Endothelial cell of umbilical vein (primary cell): ENCODE measurements at places on chromosomes 3 and 15. TPM values are rescaled to one million over a fixed set of nuclear protein-coding genes. Genes with fewer than 3 reads are reported as not detected.

The COMMD2 gene
- 10.7 and 18.3 TPM in 2 replicates for polyA plus RNA-seq

The PROS1 gene
- 2.5 and 2.6 TPM in 2 replicates for polyA plus RNA-seq

The PLA2G4D gene
- not detected in 2 replicates for polyA plus RNA-seq

The A4GNT gene
- not detected in 2 replicates for polyA plus RNA-seq

The MESD gene
- 10.2 and 12.8 TPM in 2 replicates for polyA plus RNA-seq

The HES1 gene
- polyA plus RNA-seq, result 107 and 210 TPM in 2 replicates

DNA sequence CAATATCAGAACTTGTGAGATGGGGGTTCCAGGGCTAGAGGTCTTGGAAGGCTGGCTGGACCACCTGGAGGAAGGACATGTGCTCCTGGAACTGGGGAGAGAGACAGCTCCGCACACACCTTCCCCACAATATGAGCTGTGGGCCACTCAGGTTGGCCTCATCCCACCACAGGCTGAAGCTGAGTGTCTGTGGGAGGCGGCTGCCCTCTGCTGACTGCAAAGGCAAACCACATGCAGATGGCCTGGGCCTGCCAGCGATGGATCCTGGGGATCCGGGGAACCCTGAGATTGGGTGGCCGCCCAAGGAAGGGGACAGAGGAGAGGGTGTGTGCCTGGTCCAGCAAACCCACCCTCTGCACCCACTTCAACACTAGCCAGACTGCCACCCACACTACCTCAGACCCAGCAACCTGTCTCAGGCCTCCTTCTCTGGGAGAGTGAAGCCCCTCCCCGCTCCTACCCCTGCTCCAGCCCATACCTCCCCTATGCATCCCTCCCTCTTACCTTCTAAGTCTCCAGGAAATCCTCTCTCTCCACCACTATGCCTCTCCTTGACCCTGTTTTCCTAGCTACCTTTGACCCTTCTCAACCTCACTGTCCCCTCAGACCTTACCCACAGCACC lies 44.8 kb downstream of the CYP11A1 start:
- peak; percentile 49 for DNase-seq

- peak; percentile 48 for DNase-seq
Observed at GRCh38 chr15:77634266-77634962, 1.7 kb upstream of the LINGO1 start.

- DNase-seq, result no peak
Observed at GRCh38 chr3:130626049-130626448, 109.1 kb downstream of the COL6A6 start.

DNA sequence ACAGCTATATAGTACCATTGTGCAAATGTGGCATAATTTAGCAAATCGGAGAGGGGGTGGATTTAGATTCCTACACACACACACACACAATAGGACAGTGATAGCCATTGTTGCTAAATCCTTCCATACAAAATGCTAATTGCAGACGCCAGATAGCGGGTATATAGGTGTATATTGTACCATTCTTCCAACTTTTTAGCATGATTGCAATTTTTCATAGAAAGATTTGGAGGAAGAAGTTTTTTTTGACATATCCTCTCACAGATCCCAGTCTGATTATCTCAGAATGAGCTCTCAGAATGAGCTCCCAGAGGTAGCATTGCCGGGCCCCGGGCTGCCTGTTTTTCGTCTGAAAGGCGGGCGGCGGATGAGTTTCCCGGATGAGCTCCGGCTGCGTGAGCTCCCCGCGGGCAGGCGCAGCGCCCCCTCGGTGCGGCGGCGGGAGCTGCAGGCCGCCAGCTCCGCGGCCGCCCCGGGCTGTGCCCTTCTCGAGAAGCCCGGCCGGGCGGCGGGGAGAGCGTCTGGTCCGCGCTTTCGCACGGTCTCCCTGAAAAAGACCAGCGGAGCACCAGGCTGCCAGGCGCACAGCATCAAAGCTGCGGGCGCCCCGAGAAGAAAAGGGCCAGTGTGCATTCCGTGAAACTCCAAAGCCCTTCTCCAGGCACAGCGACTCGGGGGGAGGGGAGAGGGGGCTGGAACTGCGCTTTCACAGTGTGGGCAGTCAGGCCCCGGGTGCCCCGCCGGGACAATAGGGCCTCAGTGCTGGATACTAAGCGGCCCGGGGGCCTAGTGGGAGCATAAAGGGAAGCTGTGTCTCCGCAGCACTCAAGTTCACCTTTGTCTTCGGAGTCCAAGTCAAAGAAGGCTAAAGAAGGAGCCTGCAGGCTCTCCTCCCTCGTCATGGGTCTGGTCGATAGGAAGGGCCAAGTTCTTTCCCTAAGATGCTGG lies 12.0 kb upstream of the SHC4 start:
- peak; percentile 79 for DNase-seq

DNA sequence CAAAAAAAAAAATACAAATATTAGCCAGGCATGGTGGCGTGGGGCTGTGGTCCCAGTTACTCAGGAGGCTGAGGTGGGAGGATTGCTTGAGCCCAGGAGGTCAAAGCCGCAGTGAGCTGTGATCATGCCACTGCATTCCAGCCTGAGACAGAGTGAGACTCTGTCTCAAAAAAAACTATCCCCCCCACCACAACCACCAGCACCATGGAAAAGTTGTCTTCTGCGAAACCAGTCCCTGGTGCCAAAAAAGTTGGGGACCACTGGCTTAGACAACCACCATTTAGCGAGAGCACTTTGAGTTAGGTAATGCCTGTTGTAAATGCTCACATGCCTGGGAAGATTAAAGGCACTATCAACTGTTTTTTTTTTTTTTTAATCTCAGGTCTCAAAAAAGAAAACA lies 15.4 kb downstream of the ARHGAP31 start:
- no peak for DNase-seq

DNA sequence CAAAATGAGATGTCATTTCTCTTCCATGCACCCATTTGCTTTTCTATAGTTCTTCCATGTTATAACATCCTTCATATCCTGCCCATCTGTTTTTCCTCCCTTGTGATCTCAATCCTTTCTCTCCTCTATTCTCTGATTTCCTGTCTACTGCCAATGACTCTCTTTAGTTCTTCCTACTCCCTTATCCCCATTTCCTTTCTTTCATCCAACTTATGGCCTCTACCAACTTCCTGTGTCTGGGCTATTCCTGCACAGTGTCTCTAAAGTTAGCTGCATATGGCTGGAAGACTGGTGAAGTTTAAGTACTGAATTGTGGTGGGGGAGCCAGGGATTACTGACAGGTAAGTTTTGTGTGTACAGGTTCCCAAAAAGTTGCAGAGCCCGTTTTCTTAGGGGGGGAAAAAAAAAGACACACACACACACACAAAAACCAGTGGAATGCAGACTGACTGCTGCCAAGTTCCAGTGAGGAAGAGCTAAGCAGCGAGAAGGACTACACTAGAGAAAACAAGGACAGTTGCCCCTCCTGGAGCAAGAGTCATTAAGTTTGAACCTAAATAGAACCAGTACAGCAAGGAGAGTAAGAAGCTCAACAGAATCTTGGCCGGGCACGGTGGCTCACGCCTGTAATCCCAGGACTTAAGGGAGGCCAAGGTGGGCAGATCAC lies 28.8 kb downstream of the XRN1 start:
- DNase-seq, result peak; percentile 59

DNA sequence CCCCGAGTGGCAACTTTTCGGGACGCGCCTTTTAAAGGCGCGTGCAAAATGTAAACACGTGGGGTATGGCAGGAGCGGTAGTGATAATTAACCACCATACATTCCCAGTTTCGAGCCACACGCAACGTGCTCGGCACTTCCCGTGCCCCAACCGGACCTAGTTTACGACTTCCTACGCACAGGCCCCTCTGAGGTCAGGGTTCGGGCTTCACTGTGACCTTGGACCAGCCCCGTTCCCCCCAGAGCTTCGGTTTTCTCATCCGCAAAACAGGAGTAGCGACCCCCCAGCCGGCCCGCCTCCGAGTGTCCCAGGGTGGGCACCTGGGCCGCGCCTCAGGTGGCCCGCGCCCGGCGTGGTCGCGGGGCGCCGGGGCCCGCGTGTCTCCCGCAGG lies 451 bp downstream of the CHCHD4 start:
- DNase-seq, result no peak

DNA sequence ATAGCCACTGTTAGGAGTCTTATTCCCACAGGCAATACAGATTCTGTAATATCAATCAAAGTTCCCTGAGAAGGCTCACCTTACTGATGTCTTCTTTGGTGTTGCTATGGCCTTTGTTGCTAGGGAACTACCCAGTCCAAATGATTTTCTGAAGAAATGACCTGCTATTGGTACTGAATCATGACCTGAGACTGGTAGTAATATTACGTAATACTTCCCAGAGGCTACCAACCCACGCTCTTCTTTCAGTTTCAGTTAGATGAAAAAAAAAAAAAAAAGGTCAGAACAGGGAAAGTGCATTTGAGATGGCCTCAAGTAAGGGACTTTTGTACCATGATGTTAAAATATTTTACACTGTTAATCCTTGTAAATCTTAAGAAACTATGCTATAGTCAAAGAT lies 1092.5 kb upstream of the EPHA6 start:
- DNase-seq, result no peak

- DNase-seq, result no peak
Observed at GRCh38 chr3:126117786-126118185, 33.9 kb upstream of the SLC41A3 start.

GRCh38 chr3:121064121-121064520 lies 156.1 kb downstream of the STXBP5L start:
- no peak for DNase-seq

GRCh38 chr3:193372783-193373182 lies 5.8 kb downstream of the ATP13A5 start:
- no peak for DNase-seq

GRCh38 chr3:144821583-144821982 lies 850.0 kb downstream of the DIPK2A start:
- DNase-seq, result no peak

DNA sequence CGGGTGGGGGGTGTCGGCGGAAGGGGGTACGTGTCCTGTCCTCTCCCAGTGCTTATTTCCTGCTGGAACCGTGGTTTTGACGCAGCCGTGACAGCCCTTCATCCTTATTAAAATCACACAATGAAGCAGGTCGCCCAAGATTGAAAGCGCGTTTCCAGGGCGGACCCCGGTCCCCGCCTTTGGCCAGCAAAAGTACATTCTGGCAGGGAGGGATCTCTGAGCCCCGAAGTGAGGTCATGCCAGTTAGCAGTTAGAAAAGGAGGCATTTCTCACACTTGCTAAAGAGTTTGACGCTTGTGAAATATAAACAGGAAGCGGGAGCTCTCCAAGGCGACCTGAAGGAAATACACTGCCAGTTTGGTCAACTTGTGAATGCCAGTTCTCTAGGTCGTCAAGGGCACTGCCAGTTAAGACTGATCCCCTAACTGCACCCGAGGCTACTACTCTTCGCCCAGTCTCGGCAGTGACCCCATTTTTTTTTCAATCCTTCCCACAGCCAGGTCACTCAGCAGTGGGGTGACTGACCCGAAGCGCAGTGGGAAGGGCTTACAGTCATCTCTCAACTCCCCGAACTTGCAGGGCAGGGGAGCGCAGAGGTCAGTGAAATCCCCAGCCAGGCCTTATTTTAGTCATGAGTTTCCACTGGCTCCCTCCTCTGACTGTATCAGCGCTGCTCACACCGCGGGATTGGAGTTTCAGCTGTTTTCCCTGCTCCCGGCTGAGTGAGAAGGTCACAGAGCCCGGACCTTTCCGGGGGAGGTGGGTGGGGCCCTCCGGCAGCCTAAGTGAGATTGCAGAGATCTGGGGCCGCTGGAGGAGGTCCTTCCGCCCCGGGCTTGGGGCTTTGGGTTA lies 2.0 kb upstream of the BHLHE40 start:
- peak; percentile 92 for DNase-seq

DNA sequence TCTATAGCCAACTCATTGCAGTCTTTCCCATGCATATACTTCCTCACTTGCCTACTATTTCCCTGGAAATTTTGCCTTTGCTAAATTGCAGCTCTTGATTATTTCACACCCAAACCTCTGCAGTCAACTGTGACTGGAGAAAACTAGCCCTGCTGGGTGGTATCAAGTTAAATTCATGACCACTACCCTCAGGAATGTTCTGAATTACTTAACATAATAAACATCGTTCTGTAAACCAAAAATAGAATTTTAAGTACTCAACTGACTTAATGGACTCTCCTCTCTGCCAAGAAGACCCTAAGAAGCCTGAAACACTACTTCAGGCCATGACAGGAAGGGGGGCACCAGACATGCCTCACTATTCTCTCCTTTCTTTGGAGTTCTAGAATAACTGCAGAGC lies 1278.0 kb upstream of the GBE1 start:
- no peak for DNase-seq

- no peak for DNase-seq
Observed at GRCh38 chr3:9951962-9952805, at the start of gene PRRT3. PRRT3 (minus strand) TSS chr3:9952408; CDS start chr3:9950115, 2,293 bp downstream.
